ENCODE measurements at places on chromosomes 13 and 19.

DNA sequence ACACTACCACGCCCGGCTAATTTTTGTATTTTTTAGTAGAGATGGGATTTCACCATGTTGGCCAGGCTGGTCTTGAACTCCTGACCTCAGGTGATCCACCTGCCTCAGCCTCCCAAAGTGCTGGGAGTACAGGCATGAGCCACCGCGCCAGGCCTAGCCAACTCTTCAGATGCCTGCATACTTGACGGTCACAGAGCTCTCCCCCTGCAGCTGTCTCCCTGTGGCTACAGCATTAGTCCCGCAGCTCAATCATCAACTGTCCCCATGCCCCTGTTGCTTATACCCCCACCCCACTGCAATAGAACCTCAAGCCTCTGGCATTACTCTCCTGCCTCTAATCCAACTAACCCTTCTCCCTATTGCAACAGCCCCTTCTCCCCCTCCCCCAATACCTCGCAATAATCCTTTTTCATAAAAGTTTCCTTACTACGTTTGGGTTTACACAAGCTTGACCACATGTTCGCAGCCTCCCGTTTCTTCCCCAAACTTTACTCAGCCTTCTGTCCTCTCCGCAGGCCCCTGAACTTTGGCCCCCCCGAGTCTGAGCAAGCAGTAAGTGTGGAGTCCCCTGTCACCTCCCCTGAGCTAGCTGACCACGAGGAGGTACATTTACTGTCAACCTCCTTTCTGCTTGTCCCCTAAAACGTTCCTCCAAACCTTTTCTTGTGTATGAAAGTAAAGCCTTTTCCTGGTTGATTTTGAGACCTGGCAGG is 1.7 kb downstream of the ZNF77 start:
- DNase-seq = no peak

GRCh38 chr19:48645620-48646000 is 377 bp downstream of the CA11 start:
- DNase-seq = no peak

DNA sequence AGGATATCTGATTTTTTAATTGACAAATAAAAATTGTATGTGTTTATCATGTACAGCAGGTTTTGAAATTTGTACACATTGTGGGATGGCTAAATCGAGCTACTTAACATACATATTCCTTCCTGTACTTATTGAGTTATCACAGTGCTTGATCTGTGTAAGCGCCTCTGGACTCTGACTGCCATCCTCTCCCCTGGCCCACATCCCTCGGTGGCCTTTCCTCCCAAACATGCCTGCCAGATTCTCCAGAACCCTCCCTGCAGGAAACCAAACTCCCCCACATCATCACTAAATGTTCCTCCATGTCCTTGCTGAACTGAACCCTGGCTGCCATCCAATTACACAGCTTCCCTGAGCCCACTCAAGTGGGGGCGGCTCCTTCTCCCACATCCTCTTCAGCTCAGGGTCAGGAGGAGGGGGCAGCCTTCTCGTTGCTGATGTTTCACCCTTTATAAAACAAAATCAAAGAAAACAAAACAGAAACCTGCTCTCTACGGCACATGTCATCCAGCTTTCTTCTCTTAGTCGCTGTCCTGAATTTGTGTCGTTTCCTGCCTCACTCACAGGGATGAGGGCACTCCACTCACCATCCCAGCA is 97.1 kb upstream of the SPATA13 start:
- no peak for DNase-seq

- DNase-seq = no peak
These were observed 7.9 kb downstream of the CFD start for GRCh38 chr19:867301-867793.

- DNase-seq = no peak
These were observed 4.9 kb downstream of the MAG start for GRCh38 chr19:35296644-35297514.

- DNase-seq = no peak
These were observed 11.6 kb downstream of the WTIP start for GRCh38 chr19:34493038-34493648.

GRCh38 chr19:12859546-12859945 is 21.2 kb downstream of the MAST1 start:
- DNase-seq = no peak

DNA sequence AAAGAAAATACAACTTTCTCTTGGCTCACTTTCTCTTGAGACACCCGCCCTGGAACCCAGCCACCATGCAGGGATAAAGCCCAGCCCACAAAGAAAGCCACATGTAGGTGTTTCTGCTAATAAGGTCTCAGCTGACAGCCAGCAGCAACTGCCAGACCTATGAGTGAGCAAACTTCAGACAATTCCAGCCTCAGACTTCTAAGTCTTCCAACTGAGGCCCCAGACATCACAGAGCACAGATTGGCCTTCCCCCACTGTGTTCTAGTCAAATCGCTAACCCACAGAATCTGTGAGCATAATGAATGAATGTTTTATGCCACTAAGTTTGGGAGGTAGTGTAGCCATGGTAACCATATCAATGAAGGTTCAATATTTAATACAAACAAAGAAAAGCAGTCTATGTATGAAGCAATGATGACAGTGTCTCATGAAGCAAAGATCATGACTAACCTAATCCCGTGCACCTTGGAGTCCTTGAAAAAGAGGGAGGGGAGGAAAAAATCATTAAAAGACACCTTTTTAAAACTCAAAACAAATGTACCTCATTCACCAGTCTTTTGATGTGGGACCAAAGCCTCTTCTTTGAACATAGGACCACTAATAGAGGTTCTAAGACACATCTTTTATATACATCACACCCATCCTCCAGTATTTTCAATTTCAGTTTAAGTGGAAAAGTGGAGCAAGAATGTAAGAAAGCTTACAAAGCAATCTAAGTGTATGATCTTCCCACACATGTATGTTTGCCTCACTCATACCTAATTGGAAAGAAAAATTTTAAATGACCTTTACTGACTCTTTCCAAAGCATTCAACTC is 6.2 kb downstream of the MRPS31 start:
- peak; percentile 48 for DNase-seq

GRCh38 chr19:2724148-2724557 is 3.0 kb upstream of the DIRAS1 start:
- no peak for DNase-seq

DNA sequence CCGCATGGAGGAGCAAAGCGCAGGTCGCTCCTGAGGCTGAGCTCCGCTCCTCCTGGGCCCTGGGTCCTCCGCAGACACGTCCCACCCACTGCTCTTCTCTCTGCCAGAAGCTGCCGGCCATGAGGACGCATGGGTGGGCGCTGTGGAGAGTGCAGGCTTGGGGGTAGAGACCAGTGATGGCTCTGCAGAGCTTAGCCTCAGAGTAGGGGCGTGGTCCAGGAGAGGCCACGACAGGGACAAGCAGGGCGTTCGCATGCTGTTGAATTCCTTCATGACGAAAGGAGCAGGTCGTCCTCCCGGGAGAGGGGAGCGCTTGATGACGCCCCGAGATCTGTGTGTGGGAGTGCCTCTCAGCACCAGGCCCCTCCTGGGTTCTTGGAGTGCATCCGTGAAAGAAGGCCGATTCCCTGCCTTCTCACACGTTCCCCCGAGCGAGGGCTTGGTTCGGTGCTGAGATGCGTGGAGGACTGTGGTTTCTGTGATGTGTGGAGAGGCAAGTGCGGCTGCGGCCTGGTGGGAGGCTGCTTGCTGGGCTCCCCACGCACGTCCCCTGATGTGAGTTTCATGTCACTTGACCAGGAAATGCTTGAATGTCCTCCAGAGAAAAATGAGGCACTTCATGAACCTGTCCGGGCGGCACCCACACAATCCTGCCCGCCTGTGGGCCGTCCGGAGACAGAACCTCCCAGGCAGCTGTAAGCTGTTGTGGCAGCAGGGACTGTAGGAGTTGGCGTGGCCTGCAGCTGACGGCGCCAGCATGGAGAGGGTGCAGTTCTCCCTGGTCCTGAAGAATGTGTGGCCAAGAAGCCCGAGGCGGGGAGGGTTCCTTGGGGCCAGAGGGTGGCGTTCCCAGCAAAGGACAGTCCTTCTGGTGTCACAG is 4.5 kb downstream of the SF3A2 start:
- DNase-seq = no peak

GRCh38 chr13:99221567-99222239 is 21.0 kb downstream of the UBAC2 start:
- no peak for DNase-seq

GRCh38 chr19:48858984-48859710 is 9.3 kb downstream of the PLEKHA4 start:
- peak; percentile 88 for DNase-seq

DNA sequence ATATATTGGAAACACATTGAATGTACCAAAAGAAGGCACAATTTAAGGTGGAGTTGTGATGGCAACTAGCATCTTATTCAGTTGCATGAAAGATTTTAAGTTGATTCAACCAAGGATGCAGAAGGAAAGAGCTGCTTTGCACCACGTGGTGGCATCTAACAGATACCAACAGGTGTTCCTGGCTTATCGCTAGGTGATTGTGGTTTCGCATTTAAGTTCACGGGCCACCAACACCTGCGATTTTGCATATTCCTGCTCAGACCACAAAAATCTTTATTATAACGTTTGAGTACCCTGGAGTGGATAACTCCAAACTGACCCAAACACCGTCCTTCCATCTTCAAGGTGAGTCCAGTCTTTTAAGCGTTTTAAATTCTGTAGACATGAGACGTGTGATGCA is 45.3 kb downstream of the RGCC start:
- peak; percentile 40 for DNase-seq

DNA sequence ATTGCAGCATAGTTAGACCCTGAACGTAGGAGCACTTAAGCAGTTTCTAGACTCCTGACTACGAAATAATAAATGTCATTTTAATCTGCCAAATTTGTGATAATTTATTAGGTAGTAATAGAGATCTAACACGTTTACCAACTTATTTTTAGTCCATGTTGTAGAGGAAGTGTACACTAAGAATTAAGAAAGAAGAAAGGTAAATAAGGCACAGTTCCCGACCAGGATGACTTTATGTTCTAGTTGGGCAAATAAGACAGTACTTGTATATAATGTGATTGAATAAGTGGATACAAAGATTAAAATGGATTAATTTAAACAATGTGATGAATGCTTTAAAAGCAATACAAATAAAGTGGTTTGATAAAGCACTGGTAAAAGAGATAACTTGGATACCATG is 1306.2 kb upstream of the PCDH20 start:
- DNase-seq = no peak

Measured in CD4-positive, alpha-beta T cell treated with Interleukin-12 subunit alpha and Interleukin-12 subunit beta, for 1 hour (primary cell).